SK-N-SH (cell line): ENCODE measurements at places on chromosomes 4 and X.

DNA sequence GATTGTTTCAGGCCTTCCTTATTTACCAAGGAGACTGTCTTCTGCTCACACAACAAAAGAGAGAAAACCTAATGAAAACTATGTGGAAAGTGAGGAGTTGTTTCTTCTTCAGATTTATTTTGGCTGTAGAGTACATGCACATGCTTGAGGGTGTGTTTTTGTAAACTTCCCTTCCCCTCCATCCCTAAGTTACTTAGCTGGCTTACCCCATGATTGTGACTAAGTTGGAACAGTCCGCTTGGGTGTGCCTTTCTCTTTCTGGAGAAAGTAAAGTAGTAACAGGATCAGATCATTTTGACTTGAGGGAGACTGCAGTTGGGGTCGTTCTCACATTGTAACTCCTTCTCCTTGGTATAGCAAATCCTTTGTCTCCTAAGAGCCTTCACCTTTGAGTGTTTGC, 155.9 kb downstream of the RTL9 start:
- DNase-seq = no peak

- no peak for DNase-seq
Observed at GRCh38 chr4:8350352-8350751, 80.8 kb downstream of the HTRA3 start.

- no peak for DNase-seq
Observed at GRCh38 chrX:36787752-36788151, 220.4 kb upstream of the FAM47C start.

GRCh38 chrX:112233164-112233563, 150.6 kb upstream of the TRPC5 start:
- no peak for DNase-seq

DNA sequence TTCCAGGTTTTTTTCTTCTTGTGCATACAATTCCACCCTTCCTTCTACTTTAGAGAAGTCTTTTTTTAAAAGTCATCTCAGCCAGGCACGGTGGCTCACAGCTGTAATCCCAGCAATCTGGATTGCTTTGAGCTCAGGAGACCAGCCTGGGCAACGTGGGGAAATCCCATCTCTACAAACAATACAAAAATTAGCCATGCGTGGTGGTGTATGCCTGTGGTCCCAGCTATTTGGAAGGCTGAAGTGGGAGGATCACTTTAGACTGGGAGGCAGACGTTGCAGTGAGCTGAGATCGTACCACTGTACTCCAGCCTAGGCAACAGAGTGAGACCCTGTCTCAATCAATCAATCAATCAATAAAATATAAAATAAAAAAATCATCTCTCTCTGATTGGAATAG, 14.8 kb downstream of the ELOVL6 start:
- DNase-seq = no peak

- DNase-seq = no peak
Observed at GRCh38 chrX:133580625-133581024, 165.3 kb upstream of the GPC4 start.

DNA sequence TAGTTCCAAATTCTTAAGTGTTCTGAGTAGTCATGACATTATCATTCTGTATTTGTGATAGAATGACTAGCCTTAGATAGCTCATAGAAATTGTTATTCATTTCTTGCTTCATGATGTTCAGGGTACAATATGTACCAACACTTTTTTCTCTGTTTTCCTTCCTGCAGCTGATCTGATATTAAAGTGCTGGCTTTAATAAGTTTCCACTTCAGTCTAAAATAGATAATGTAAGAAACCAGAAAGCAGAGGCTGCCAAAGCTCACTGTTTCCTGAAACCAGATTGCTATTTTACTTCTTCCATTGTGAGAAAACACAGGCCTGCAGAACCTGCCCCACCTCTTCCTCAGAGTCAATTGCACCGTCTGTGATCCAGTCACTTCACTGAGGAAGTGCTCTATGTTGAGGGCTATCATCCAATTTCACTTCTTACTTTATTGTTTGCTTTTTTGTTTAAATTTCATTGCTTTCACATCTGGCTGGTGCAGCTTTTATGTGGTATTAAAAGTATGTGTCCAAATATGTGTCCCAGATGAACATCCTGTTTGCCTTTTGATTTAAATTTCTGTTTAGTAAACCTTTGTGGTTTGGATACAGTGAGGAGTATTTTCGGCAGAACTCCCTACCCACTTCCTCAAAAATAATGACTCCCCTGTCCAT, 652.1 kb downstream of the ANKRD50 start:
- DNase-seq = peak; percentile 11

GRCh38 chr4:5757091-5757490, 46.1 kb downstream of the EVC start:
- DNase-seq = no peak

DNA sequence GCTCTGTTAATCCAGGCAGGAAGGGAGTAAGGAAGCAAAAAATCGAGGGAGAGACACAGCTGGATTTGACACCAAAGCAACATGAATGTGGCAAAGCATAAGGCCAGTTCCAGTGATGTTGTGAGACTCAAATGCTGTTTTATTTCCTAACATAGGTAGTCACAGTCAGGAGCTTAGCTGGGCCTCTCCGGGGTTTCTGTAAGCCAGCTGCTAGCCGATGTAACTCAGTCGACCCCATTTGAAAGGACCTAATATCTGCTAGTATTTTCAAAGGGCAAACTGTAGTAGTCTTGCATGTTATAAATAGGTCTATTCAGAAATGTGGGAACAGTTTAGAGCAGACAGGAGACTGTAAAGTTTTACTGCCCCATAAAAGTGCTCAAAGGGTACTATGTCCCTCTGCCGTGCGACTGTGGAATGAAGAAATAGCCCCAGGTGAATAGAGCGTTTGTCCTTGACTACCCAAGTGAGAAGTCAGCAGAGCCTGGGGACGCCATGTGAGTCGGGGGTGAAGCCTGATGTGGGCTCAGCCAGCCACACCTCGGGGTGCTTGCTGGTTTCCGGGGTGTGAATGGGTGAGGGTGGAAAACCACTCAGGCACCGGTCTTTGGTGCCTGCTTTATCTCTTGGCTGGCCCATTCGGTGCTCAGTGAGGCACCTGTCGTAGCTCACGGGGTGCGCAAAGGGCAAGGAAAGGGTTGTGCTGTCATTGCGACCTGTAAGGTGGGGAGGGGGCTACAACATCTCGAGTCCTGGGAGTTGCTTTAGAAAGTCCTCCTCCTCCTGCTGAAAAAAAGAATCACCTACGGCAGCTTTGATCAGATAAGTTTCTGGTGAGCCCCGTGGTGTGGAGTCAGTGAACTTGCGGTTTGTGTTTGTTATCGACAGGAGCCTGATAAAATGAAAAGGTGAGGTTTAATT, 745 bp downstream of the TRIM2 start:
- DNase-seq = no peak

GRCh38 chrX:41538707-41539106, 91.6 kb downstream of the NYX start:
- DNase-seq = no peak

- DNase-seq = no peak
Observed at GRCh38 chr4:75037252-75037651, 104.3 kb downstream of the PARM1 start.

DNA sequence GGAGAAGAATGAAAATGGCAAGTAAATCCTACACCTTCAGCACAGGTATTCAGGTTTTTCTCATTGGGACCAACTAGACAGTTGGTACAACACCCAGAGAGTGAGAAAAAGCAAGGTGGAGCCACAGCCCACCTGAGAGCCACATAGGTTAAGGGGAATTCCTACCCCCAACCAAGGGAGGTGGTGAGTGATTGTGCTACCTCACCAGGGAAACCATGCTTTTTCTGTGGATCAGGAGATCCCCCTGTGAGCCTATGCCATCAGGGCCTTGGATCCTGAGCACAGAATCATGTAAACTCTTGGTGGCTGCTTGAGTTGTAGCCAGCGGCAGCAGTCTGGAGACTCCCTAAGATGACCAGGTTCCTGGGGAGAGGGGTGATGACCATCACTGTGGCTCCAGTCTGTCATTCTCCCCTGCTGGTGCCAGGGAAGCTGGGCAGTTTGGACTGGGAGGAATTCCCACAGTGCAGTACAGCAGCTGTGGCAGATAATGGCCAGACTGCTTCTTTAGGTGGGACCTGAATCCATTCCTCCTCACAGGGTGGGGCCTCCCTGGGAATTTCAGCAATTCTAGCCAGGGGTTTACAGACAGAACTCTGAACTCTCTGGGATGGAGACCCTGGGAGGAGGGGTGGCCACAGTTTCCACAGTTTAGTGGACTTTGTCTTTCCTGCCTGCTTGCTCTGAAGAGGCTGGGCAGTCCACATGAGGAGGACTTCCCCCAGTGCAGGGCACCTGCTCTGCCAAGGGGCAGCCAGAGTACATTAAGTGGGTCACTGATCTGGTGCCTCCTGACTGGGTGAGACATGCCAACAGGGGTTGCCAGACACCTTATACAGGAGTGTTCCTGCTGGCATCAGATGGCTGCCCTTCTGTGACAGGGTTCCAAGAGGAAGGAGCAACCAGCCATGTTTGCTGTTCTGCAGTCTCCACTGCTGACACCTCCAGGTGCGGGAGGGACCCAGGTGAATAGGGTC, 43.2 kb downstream of the PARM1 start:
- no peak for DNase-seq

DNA sequence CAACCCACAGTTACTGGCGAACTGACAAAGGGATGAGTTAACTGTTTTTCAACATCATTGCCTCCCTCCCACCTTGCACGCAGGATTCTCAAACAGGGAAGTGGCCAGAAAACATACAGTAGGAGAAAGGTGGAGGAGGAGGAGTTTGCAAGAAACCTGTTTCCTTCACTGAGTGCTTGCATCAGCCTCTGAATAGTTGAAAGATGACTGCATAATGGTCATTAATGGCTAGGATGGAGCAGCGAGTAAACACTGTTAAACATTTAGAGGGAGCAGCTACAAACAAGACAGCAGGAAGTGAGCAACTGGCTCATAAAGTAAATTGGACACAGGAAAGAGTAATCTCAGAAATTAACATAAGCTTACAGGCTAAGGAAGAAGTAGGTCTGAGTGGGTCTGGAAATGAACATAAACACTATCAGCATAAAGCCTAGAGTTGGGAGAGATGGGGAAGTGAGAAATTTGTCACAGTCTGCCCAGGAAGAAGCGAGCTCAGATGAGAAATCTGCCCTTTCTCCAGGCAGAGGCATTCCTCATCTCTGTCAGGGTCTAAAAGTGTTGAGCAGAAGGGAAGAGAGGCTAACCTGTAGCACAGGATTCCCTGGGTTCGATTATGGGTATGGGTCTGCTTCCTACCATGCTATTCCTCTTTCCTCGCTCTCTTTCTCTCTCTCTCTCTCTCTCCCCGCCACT, 38.6 kb downstream of the TRPC5OS start:
- no peak for DNase-seq

GRCh38 chr4:100302061-100303026, 112.1 kb upstream of the DDIT4L start:
- DNase-seq = no peak

DNA sequence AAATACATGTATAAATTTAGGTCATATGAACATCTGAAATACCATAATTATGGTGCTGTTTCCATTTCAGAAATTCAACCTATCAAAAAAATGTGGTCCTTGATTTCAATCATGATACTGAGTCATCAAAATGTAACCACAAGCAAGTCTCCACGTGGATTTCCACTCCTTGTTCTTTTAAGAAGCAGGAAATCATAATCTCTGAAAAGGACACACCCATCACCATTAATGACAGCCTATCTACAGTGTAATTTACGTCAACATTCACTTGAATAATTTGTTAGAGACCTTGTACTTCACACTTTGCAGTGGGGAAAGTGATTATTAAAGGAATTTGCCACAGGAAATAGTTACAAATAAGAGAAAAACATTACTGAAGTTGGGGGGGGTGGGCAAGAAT, 17.7 kb upstream of the SLC7A11 start:
- DNase-seq = no peak

- DNase-seq = no peak
Observed at GRCh38 chr4:95715830-95716229, 124.1 kb upstream of the PDHA2 start.

DNA sequence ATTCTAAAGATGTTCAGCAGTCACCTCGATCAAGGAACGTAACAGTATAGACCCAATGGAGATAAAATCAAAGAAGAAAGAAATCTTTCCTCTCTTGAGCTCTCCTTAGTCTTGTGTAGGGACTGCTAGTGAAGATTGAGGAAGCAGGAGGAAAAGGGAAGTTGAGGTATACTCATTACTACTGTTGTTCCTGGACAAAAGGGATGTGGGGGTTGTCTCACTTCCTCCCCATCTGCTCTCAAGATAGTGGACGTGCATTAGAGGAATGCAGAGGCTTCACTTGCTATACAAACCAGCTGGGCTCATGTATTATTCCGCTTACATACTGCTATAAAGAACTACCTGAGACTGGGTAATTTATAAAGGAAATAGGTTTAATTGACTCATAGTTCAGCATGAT, 208.9 kb upstream of the ARHGEF9 start:
- DNase-seq = no peak

DNA sequence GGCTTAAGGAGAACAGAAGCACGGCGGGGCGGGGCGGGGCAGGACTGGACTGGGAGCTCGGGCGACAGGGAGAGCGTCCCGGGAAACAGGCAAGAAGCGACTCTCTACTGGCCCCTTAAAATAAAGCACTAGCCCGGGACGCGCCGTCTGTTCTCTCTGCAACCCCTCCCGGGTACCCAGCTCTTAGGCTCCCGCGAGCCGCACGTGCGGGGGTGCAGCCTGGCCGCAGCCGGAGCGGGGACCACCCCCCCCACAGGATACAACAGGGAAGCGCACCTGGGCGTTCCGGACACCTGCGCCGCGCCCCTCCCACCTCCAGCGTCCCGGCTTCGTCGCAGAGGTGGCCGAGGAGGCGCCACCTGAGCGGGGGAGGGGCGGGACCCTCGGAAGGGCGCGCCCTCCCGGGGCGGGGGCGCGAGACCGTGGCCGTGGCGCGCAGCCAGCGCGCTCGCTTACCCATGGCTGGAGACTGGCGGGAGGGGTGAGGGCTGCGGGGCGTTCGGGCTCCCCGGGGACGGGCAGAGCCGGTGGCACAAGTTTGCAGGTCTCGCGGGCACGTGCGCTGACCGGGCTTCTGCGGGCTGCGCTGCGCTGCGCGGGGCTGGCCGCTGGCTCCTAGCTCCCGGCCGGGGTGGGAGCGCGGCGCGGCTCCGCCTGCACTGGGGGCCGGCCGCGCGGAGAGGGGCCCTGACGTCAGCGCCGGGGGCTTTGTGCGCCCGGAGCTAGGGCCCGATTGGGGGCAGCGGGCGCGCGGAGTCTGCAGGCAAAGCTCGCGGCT, 91.5 kb downstream of the GEMIN8 start:
- DNase-seq = peak; percentile 82

DNA sequence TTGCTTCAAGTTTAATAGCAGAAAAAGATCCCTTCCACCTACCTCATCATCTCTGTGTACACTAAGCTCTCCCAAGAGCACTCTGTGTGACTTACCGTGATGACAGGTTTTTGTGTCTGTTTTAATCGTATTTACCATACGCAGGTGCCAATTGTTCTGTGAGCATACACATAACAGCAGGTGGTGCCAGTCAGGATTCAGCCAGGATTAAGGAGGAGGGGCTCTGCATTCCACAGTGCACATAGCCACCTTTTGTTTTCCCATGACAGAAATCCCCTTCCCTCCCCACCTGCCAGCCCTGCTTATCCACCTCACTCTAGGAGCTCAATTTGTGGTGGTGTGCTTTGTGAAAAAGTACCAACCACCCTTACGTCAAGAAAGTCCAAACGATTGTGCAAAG, 14.8 kb downstream of the ANK2 start:
- DNase-seq = no peak

- no peak for DNase-seq
Observed at GRCh38 chrX:10783451-10783995, 163.1 kb upstream of the MID1 start.

- no peak for DNase-seq
Observed at GRCh38 chr4:174604198-174604597, 81.9 kb upstream of the HPGD start.

GRCh38 chr4:112277220-112277619, 8.5 kb downstream of the TIFA start:
- DNase-seq = no peak
